CD8-positive, alpha-beta memory T cell (primary cell): ENCODE measurements at places on chromosomes 16 and 17. TPM values are rescaled to one million over a fixed set of nuclear protein-coding genes. Genes with fewer than 3 reads are reported as not detected.

DNA sequence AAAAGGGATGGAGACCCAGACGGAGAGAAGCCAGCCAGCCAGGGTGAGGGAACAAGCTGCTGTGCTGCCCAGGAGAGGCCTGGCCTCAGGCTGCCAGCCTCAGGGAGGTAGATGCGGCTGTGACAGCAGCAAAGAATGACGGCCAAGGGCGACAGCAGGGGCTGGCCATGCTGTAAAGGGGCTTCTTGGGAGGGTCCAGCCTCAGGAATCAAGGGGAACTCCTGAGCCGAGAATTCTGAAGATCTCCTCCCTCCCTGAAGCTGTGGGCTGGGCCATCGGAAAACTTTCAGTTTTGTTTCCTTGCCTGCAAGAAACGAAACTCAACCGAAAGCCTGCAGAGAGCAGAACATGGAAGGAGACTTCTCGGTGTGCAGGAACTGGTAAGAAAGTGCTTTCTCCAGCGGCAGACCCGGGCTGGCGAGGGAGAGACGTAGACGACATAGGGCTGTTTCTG is at the start of gene XAF1:
TSS of gene XAF1 (plus strand) at position 316 of the 454 bp plus-strand sequence. CDS start at position 349, 33 bp downstream.
- DNase-seq = peak; percentile 24

GRCh38 chr17:82630212-82630611 is 18.0 kb downstream of the WDR45B start:
- DNase-seq = no peak

- DNase-seq = no peak
Measured at GRCh38 chr16:69936751-69937211, 14.4 kb upstream of the CLEC18A start.

DNA sequence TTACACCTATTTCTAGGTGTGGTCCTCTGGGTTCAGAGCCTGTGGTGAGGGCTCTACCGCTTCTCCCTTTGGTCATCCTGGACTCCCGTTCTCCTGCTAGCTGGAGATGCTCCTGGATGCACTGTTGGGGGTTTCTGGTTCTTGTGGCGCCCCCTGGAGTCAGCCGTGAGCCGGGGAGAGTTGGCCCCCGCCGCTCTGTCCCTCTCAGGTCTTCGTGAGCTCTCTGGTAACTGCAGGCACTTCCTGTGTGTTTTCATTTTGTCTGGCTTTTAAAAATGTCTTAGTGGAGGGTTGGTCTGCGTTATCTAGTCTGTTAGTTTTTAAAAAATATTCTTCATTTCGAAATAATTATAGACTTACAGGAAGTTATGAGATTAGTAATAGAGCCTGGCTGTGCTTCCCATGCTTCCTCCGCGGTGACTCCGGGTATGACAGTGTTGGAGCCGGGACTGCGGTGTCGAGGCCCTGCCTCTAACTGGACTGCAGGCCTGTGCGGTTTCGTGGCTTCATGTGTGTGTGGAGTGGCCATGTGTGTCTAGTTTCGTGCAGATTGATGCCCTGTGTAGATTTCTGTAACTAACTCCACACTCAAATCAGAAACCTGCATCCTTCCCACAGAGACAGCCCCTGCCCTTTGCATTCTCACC is 78.0 kb upstream of the ZNF750 start:
- DNase-seq = peak; percentile 63

- DNase-seq = no peak
Measured at GRCh38 chr16:30901201-30902028, 5.0 kb downstream of the CTF1 start.

DNA sequence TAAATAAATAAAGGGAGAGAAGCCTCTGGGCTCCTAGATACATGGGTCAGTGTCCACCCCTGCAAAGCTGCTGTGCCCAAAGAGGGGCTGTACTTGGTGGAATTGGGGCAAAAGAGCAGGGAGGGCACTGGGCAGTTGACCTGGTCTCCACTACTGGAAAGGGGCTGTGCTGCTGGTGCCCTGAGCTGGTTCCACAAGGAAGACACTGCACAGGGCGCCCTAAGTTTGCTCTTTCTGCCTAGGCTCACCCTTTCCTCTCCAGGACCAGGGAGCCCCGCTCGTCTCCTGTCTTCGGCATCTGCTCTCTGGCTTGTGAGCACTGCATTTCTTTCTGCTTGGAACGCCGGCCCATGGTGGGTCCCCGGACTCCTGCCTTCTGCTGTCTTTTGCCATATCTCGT is 161.9 kb downstream of the SEC14L1 start:
- no peak for DNase-seq

Gene TMEM238L
- total RNA-seq = not detected

DNA sequence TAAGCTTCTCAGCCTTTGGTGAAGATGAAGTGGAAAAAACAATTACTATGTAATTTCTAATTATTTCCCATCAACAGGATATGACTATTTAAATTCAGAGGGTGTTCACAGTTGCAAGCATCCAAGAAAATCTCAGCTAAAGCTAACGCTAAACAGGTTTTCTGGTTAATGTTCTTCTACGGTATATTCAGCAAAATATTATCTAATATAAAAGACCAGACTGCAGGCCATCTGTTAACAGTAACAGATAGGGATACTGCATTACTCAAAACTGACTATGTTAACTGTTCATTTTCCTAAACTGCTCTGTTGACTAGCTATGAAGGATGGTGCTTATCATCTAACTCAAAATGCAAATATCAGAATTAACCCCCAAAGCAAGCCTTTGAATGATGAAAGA is 32.8 kb downstream of the GLG1 start:
- DNase-seq = no peak

- DNase-seq = no peak
Measured at GRCh38 chr17:45046537-45047125, 4.8 kb downstream of the DCAKD start.

GRCh38 chr16:84407588-84408313 is 39.4 kb downstream of the ATP2C2 start:
- DNase-seq = no peak

DNA sequence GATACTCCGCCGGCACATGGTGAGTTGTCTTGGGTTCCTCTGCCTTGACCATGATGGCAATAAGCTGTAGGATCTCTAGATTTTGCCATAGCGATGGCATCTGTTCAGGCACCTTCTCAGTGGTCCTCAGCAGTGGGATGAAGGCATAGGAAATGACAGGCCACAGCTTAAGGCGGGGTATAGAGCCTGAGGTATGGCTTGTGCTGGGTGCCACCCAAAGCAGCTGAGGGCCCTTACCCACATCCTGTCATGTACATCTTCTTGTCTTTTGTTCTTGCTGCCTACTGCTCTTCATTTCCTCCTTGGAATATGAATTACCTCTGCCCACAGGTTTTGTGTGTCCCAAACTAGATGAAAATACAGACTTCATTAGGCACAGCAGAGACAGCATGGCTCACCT is 29.5 kb downstream of the KAT7 start:
- DNase-seq = peak; percentile 70

- no peak for DNase-seq
Measured at GRCh38 chr16:2959206-2959605, 4.9 kb upstream of the KREMEN2 start.

Gene FOXN1
- not detected for total RNA-seq

DNA sequence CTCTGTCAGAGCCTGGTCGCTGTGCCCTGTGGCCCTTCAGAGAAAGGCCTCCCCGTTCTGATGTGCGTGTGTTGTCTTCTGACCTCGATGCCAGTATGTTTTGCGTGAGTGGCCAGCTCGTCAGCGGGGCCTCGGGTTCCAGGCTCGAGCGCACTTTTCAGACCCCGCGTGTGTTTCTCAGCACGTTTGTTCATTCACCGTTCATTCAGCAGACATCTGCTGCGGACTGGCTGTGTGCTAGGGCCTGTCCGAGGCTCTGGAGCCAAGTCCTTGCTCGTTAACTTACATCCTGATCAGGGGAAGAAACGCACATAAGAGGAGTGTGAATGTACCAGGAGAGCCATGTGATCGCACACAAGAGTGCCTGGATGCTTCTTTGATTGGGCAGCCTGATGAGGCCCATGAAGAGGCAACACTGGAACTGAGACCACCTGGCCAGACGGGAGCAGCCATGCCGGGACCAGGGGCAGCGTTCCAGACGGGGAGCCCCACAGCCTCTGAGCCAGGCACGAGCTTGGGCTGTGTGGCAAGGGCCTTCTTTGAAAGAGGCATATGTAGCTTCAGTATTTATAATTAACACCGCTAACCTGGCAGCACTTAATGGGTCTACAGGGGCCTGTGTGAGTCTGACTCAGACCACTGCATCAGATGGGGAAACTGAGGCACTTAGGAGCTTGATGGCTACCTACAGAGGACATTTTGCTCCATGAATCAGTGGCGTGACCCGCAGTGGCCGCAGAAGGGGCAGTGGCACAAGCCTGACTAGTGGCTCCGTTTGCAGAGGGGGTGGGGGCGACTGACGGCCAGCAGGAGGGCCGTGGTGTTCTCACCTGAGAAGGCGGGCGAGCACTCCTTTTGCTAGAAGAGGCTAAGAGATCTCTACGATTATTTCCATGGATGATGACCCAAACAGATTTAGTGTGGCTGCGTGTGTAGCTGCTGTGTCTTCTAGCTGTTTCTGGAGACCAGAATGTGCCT is 187.9 kb upstream of the CHMP6 start:
- no peak for DNase-seq

DNA sequence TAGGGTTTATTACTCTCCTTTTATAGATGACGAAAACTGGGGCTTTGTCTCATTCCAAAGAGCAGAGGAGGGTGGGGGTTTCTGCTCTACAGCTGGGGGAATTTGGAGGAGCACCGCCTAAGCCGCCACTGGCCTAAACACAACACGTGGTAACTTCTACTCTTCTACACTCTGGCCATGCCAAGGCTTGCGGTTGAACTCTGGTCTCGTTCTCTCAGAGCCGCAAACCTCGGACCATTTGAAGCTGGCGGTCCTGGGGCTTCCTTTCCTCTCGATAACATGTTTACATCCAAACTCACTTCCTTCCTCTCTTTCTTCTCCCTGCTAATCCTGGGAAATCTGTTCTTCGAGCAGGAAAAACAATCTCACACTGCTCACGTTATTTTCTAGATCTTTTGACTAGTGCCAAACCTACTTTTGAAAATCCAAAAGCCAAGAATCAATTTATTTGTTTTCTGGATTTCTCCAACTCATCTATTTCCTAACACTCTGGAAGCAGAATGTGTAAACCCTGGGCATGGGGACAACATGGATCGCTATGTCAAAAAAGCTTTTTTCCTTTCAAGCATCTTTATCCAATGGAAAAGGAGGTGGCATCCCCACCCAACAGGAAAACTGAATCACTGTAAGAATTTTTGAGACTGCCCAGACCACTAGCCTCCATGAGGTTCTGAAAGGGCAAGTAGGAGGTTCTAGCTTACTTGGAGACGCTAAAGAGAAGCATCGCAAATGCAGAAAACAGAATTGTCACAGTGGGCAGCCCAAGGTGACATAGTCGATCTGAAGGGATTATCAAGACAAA is 13.6 kb upstream of the EEF2K start:
- peak; percentile 70 for DNase-seq

DNA sequence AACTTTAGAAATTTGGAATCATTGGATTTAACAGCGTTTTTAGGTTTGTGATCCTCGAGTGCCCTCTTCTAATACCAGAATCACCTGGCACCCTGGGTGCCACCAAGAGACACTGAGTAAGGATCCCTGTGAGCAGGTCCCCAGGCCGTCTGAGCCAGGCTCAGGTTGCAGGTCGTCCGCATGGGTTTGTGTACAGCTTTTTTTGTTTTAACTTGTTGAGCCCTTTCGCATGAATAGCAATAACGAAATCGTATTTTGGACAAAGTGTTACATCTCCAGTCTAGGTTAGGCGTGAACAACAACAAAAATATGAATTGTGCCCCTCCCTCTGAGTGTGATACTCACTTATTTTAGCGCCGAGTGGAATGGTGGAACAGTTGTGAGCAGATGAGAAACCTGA is 10.9 kb downstream of the USP10 start:
- DNase-seq = no peak
